ENCODE measurements at places on chromosomes 2 and 18.
A peak's percentile ranks its signal among the peaks of the same experiment; 100 is the strongest.

DNA sequence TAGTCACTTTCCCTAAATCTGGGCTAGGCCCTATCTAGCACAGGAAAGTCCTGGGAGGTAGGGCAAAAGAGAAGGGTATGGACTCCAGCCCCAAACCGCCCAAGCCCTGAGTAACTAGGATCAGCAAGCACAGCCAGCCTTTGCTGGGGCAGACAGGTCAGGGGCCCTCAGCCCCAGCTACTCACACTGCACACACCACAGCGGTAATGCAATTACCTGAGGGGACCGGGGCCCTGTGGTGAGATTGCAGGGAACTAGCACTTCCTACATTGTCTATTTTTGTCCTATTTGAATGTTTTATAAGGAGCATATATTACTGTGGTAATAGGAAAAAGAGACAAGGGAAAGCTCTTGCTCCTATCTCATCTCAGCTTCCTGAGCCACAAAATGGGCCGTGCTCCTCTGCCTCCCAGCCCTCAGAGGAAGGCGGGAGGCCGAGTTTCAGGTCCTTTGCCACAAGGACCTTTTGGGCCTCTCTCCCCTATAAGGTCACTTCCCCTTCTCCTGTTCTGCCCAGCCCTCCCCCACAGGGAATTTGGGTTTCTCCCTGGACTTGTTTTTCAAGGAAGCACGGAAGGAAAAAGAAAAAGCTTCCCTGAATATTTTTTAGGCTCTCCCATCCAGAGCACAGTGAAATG is 20.5 kb downstream of the RAB11FIP5 start:
- peak; percentile 40 for DNase-seq

GRCh38 chr2:235227590-235227989 is 266.3 kb upstream of the AGAP1 start:
- DNase-seq: no peak

- DNase-seq: no peak
These were observed 44.0 kb downstream of the ITGB6 start for GRCh38 chr2:160156100-160156499.

GRCh38 chr2:18961991-18962421 is 372.6 kb upstream of the NT5C1B start:
- no peak for DNase-seq

DNA sequence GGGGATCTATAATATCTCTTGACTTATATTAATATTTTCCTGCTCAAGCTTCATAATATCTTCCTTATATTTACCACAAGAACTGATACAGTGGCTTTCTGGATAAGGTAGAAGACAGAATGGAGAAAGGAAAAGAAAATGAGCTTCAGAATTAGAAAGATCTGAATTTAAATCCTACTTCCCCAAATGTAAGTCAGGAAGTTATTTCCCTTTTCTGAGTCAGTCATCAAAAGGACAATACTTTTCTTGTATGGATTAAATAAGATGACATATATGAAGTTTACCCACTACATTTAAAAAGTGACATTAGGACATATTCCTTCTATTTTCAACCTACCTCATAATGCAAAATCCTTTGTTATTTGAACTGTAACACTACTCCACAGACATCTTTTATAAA is 19.0 kb downstream of the KRCC1 start:
- DNase-seq: no peak

DNA sequence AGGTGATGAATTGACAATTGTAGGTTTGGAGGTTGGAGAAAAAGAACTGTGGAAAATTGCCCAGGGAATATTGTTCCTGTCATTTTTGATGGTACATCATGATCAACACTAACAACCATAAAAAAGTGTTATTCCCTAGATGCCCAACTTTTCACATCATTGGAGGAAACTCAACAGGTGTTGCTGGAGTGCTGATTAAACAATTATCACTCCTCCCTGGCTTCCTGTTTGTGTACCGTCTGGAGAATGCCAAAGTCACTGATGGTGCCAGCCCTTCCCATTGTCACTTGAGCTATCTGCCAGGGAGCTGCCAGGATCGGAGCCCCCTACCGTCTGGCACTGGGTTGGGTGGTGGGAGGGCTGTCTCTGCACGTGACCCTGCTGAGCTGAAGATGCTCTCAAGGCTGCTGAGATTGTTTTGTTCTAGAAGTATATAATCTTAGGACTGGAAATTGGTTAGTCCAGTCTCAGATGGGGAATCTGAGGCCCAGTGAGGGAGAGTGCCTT is 156.9 kb downstream of the PRKCE start:
- DNase-seq: no peak

DNA sequence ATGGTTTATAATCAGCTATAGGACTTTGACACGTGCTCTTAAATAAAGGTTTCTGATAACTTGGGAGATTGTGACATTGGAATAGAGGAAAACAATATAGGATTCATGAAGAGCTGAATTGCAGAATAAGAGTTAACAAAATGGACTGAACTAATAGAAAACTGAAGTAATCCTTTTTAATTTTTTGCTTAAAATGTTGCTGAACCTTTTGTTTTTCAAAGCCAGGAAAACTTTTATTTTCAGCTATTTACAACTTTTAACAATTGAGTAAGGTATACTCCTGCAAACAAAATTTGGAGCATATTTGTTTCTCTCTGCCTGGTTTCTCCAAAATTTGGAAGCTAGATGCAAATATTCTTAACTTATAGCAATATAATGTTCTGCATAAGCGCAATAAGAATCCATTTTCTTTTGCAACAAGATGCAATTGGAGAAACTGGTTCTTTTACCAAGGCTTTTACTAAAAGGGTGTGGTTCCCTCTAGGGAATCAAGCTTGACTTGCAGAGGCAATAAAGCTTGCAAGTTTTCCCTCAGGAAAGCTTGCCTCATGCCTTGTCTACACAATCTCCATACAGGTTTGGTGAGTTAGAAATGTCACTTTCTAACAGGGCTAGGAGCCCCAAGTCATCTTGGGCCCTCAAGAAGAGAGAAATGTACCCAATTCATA is 10.3 kb upstream of the PDK1 start:
- no peak for DNase-seq

GRCh38 chr2:19848952-19849351 is 52.8 kb downstream of the TTC32 start:
- no peak for DNase-seq

DNA sequence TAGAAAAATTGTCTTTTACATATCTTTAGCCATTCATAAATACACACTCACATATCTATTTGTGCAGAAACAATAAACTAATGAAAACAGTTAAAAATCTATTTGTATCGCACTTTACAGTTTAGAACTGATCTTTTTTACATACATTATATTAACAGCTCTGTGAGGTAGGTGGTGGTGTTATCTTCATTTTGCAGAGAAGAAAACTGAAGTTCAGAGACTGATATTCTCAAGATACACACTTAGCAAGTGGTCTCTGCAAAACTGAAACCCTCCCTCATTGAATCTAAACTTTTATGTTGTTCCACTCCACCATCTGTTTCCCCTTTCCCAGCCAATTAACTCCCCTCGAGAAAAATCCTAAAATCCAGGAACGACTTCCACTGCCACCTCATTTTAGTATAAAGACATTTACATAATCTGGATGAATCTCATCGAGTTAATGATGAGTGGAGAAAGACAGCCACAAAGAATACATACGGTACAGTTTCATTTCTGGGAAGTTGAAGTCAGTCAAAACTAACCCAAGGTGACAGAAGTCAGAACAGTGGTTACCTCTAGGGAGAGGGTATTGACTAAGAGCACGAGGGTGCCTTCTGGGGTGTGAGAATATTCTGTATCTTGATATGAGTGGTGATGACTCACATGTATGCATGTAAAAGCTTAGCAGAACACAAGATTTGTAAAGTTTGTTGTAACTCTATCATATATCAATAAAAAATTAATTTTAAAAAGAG is 524.2 kb upstream of the TCF4 start:
- no peak for DNase-seq

DNA sequence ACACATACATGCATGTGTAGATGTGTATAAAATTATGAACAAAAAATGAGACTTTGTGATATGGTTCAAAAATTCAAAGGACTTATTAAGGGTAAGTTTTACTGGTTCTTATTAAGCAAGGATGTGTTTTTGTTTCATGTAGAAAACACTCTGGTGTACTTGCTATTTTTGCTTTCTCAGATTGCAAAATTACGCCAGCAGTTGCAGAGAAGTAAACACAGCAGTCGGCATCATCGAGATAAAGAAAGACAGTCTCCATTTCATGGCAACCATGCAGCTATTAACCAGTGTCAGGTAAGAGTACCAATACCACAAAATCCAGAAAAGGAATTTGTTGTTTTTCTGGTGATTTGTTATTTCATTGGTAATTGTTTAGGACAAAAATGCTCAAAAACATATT is 91.3 kb downstream of the FAM117B start:
- no peak for DNase-seq

DNA sequence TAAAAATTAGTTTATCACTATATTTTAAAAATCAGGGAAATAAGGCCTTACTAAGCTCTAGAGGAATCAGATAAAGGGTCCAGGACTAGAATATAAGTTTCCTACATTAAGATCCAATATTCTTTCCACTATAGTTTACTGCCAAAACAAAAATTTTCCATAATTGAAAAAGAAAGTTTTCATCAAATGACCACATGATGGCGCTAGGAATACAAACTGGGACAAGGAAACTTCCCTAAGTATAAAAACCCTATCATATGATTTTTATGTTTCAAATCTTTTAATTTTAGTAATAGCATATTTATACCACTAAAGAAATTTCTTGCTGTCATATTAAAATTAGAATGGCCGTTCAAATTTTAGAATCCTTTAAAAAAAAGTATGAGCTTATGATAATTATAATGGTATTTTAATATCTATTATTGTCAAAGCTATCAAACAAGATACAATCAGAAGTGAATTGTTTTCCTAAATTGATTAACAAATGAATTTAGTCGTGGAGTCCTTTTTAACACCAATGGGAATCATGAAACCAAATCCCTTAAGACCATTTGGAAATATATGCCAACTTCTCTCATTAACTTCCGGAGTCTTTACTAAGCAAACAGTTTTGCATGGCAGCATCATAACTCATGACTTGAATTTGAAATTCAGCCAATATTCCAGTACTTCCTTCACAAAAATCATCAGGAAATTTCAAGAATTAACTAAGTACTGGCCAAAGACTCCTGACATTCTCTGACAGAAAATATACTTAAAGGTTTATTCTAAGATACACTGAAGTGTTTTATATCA is 70.3 kb downstream of the SCN1A start:
- peak; percentile 27 for DNase-seq

DNA sequence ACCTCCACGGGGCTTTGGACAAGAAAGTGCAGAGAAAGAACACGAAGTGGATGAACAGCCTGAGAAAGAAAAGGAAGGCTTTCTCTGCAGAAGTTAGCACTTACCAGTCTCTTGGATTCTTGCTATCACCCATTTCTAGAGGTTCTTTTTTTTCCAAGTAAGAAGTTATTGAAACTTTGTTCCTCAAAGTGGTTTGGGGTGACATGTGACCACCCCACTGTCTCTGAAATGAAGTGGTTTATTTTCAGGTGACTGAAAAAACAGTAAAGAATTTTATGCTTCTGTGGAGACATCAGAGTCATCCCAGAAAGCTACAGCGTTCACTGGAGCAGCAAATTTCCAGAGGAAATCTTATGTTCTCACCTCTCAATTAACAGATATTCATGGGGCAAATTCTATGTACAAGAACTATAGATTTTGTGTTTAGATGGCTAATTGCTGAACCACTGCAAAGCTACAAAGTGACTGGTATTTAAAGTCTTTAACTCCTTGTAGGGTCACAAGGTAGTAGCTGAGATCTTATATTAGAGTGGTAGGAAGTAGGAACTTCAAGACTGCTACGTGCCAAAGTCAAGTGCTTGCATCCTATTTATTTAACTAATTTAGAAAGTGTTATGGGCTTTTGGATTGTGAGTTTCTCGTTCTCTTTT is 267.5 kb downstream of the TGIF1 start:
- DNase-seq: no peak

DNA sequence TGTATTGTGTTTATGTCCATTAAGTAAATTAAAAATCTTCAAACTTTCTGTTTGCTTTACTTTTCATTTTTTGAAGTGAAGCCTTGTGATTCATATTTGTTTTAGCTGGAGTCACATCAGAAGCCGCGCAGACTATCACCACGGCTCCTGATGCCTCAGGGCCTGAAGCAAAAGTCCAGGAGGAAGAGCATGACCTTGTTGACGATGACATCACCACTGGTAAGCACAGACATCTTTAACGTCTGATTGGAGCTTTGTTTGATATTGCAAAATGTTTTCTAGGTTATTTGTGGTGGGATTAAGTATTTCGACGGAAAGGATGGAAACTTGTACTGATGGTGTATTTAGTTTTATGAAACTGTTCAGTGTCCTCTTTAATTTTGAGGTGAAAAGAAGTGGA is 164.8 kb downstream of the WDR7 start:
- DNase-seq: no peak

GRCh38 chr2:230128623-230129342 is 60.1 kb upstream of the SLC16A14 start:
- no peak for DNase-seq

DNA sequence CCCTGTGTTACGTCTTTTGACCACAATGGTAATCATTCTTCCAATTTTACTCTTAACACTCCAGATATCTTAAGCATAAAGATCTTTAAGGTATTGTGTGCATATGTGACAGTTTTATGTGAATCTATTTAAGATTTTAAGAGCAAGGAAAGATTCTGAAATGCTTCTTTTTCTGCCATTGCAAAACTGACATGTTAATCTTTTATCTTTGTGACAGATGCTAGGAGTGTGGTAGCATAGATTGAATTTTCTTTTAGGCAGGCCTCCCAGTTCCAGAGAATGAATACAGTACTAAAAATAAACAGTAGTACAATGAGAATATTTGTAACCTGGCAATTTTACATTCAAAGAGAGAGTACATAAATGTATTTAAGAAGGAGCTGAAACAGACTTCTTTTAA is 232.5 kb upstream of the ZSWIM2 start:
- DNase-seq: no peak

- no peak for DNase-seq
These were observed 80.9 kb downstream of the SP100 start for GRCh38 chr2:230496891-230497290.

DNA sequence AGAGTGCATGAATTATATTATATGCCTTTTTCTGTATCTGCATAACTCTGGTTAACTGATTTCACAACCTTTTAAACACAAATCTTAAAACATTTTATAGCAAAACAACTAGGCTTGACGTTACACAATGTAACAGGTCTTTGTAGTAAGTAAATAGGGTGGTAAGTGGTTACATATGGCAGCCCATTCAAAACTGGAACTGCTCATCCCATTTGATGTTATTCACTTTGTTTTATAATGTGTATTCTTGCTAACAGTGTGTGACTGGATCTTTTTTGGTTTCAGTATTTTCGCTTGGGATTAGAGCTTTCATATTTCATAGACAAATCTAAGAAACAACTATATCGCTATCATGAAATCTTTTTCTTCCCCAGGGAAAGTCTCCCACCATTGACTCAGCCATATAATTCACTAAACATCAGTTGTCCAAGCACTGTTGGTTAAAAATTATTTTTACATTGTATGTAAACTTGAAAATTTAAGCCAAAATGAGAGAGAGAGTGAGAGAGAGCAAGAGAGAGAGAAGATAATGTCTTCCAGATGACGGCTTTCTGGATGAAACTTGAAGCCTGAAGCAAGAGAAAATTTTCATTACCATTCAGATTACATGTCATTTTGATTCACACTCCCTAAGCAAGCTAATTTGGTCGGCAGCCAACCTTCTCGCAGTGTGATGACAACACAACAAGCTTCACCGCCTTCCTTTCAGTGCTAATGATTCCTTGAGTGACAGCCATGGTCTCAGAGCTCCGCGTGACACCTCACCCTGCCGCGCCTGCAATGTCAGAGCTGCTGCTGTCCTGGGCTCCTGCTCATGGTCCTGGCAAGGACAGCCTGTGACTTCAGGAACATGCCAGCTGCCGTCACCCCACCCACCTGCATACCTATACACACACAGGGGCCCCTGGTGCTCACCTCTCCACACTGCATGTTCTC is 946.9 kb upstream of the SOX11 start:
- DNase-seq: no peak

GRCh38 chr18:8668381-8668780 is 37.0 kb upstream of the MTCL1 start:
- DNase-seq: no peak

Data from KBM-7 (cell line).